Urothelium cell line (cell line): ENCODE measurements at places on chromosomes 1 and 21.

GRCh38 chr1:14441302-14441741 lies 157.2 kb upstream of the KAZN start:
- DNase-seq: peak; percentile 50

GRCh38 chr1:16396591-16396990 lies 29.5 kb downstream of the SZRD1 start:
- peak; percentile 64 for DNase-seq

- DNase-seq: no peak
These were observed 36.6 kb upstream of the POU2F1 start for GRCh38 chr1:167184081-167184480.

GRCh38 chr21:16815243-16815642 lies 697.6 kb upstream of the CXADR start:
- no peak for DNase-seq

DNA sequence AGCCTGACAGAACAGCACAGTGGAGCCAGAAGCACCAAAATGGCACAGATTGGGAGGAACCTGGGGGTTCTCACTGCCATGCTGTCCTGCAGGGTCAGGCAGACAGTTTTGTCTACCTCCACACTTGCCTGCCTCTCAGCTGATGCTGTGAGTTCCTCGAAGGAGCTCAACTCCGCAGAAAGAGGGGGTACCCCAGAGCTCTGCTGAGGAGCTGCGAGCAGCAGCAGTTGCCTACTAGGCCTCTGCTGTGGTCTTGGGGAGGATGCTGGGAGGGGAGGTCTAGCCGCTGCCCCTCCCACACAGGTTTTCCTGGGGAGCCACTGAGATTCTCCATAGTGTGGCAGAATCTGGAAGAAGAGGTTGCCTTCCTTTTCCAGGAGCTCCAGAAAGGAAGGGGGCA lies 192.5 kb downstream of the FOXD2 start:
- no peak for DNase-seq

GRCh38 chr21:37939251-37939650 lies 23.0 kb upstream of the KCNJ6 start:
- DNase-seq: no peak

DNA sequence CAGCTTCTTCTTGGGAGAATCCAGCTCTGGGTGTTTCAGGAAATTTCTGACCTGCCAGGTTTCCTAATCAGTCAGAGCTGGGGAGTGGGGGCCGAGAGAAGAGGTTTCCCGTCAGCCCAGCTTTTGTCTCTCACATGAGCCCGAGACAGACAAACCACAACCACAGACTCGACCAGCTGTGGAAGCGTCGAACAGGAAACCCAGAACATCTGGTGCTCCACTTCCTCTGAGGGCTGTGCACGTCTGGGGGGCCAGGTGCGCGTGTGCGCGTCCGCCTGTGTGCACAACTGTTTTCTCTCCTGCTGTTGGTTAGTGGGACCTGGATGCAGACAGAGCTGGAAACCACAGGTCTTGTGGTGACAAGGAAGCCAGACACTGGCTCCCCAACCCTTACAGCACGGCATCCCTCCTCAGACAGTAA lies 113.0 kb upstream of the SLC25A33 start:
- DNase-seq: no peak

DNA sequence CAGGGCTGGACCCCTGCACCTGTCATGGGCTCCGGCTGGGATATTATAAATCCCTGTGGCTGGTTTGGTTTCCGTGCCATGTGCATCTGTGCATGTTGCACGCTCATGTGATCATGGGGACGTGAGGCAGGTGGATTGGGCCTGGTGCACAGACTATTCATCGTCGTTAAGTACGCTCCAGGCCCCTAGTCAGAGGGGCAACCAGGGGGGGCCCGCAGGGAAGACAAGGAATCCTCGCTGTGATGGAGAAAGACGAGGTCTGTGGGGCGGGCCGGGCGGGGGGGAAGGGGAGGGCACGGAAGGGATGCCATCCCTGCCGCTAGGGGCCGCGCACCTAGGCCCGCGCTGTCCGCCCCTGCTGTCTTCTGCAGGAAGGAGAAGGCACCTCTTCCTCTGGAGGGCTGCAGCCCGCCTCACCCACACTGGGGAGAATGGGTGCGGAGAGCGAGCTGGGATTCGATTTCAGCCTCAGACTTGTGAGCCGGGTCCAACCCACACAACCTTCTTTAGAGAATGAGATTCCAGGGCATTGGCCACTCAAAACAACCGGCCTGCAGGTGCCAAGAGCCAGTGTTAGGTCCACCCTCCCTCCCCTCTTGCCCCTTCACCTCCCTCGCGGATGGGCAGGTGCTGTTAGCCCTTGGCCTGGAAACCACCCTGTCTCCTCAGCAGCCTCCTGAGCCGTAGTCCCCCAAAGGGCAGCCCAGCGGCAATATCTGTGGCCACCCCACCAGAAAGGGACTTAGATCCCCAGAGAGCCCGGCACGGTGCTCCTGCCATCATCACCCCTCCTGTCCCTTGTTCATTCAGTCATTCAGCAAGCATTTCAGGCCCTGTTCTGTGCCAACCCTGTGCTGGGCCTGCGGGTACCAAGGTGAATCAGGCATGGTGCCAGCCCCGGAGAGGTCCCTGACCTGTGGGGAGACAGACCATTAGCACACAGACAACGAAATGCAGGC lies 950 bp upstream of the LRP8 start:
- DNase-seq: peak; percentile 55

- no peak for DNase-seq
These were observed 35.6 kb downstream of the MRPL39 start for GRCh38 chr21:25571726-25572121.

- no peak for DNase-seq
These were observed 453.7 kb downstream of the SIPA1L2 start for GRCh38 chr1:232176222-232176621.

DNA sequence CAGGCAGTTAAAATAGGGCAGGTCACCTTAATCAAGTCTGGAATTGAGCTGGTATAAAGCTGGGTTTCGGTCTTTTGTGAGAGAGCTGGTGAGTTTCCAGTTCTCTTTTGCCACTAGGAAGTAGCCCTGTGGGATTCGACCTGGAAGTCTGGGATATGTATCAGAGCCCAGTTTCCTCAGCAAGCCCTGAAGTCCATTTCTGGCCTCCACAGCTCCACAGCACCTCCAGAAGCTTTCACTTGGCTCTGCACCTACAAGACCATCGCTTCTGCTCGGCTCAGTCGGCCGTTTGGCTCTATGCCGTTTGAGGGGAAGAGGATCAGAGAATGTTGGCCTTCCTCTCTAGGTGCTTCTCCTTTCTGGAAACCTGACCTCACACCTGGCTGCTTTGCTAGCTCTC lies 148.0 kb downstream of the GALNT2 start:
- no peak for DNase-seq

- DNase-seq: no peak
These were observed 5.9 kb upstream of the PTPRF start for GRCh38 chr1:43524804-43525203.

DNA sequence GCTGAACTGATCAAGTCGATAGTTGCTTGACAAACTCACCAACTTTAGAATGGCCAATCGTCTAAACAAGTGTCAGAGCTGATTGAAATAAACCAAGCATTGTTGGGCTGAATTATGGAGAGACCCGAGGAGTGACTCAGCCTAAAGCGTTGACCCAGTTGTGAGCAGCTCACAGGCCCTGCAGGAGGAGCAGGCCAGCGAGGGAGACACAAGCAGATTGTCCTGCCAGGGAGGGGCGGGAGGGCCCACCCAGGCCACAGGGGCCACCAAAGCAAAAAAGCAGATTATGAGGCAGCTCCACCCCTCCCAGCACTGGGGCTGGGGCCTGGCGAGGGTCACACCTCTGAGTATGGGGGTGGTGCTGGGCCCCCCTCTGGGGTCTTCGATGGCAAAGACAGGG lies 10.1 kb upstream of the MATN1 start:
- no peak for DNase-seq

DNA sequence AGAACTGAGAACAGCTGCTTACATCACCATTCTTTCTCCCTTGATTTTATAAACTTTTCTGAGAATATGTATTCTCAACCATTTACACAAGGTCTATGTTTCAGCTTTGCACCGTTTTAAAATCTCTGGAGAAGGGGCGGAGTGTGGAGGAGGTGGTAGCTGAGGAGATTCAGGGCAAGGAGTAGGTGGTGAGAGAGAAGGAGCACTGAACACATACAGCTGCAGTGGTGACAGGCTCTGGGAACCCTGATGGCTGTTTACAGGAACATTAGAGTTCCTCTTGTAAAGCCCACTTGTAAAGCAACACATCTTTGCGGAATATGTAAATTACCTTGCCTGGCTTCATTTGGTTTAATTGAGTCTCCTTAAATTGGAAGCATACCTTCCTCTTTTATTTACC lies 89.7 kb downstream of the SMYD2 start:
- DNase-seq: no peak

GRCh38 chr1:177429234-177429633 lies 258.5 kb downstream of the BRINP2 start:
- DNase-seq: no peak

GRCh38 chr21:33296156-33296555 lies 28.6 kb upstream of the IFNAR1 start:
- no peak for DNase-seq

GRCh38 chr1:183218971-183219615 lies 33.0 kb downstream of the LAMC2 start:
- no peak for DNase-seq

GRCh38 chr1:46174448-46175231 lies at the start of gene TSPAN1:
Gene TSPAN1 (plus strand): TSS chr1:46175087. CDS start chr1:46181108, 6,021 bp downstream.
- no peak for DNase-seq

DNA sequence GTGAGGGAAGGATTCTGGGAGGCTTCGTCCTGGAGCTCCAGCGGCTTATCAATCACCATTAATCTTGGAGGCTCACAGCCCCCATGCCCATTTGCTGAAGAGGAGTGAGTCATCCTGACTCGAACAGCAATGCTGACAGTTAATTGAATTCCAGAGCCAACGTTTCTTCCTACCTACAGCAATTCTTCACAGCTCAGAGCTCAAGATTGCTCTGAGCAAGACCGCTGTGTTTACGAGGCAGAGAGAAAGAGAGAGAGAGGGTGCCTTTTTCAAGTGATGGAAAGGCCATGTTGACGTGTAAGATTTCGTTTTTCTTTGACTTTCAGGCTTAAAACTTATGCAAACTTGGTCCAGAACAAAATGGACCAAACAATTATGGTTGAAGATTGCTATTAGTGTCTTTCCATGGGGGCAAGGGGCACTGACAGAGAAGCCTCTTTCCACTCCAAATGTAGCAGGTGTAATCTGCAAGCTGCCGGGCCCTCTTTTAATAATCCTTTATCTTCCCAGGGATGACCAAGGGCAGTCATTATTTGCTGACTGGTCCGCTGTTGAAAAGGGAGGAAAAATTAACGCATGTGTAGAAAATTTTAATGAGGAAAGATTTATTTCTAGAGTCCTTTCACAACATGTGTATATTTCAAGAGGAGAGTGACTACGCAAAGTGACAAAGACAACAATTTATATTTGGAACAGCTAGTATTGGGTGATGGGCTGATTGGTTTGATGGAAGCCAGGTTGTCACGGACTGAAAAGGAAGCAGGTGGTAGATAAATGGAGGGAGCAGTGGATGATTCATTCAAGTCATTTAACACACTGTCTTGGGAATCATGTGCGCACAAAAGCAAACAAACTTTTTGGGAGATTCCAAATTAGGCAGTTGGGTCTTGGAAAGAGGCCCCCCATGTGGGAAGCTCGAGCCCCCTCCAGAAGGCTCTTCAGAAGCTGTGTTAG lies 136.1 kb upstream of the IRF2BP2 start:
- peak; percentile 66 for DNase-seq

DNA sequence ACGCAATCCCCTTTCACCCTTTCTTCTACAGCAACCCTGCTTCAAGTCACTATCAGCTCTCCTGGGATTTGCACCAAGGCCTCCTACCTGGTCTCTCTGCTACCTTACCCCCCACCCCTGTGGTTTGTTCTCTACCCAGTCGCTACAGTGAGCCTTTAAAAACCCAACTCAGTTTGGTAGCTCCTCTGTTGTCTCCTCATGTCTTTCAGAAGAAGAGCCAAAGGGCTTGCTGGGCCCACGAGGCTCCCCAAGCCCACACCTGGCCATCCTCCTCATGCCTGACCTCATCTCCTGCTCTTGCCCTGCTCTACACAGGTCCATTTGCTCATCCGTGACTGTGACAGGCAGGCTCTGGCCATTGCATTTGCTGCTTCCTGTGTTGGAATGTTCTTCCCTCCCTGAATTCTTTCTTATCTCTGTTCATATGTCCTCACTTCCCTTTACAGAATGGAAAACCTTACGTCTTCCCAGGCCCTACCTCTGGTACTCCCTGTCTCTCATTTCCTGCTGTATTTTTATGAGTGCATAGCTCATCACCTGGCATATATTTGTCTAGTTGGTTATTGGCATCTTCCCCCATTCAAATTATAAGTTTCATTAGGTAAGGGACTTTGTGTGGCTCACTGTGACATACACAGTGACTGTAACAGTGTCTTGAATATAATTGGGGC lies 3.3 kb downstream of the RGS16 start:
- no peak for DNase-seq

GRCh38 chr1:77475641-77476040 lies 193.8 kb downstream of the AK5 start:
- DNase-seq: no peak

GRCh38 chr1:29542548-29542947 lies 306.2 kb downstream of the PTPRU start:
- no peak for DNase-seq

DNA sequence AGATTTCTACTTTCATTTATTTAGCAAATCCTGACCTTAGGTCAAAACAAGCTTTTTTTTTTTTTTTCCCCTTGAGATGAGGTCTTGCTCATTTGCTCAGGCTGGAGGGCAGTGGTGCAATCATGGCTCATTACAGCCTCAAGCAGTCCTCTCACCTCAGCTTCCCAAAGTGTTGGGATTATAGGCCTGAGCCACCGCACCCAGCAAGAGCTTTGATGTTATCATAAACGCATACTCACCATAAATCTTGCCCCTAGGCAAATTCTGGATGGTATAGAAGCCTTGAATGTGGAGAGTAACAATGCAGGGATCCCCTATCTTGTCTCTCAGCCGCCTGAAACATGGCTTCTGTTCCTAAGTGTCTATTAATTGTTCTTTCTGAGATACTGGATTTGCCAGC lies 24.8 kb upstream of the CLDN8 start:
- no peak for DNase-seq

GRCh38 chr1:173451981-173452380 lies 25.2 kb upstream of the PRDX6 start:
- DNase-seq: no peak

DNA sequence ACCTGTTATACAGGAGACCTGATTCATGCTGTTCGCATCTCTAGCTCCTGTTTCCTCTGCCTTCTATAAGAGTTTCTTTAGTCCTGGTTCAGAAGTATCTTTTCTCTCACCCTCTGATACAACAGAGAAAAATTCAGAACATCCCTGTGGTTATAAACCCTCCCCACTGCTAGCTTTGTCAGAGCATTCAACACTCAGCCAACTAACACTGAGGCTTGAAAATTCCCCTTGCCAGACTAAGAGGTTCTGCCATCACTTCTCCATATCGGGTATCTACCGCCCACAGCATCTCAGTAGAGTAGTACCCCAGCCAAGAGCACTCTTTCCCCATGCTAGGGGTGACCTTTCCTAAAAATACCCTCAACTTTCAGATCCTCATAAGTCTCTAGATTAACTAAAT lies 19.6 kb upstream of the PIK3R3 start:
- DNase-seq: no peak

GRCh38 chr1:106651028-106651762 lies 405.3 kb upstream of the PRMT6 start:
- no peak for DNase-seq

GRCh38 chr1:117049857-117050256 lies 10.3 kb upstream of the TTF2 start:
- DNase-seq: no peak
